NCI-H146 (cell line): ENCODE measurements at places on chromosomes 3 and 15.
A peak's percentile ranks its signal among the peaks of the same experiment; 100 is the strongest.

GRCh38 chr3:140403079-140403478 is 274.8 kb upstream of the TRIM42 start:
- no peak for DNase-seq

- DNase-seq, result no peak
Observed at GRCh38 chr3:36943601-36944000, 1.3 kb downstream of the TRANK1 start.

DNA sequence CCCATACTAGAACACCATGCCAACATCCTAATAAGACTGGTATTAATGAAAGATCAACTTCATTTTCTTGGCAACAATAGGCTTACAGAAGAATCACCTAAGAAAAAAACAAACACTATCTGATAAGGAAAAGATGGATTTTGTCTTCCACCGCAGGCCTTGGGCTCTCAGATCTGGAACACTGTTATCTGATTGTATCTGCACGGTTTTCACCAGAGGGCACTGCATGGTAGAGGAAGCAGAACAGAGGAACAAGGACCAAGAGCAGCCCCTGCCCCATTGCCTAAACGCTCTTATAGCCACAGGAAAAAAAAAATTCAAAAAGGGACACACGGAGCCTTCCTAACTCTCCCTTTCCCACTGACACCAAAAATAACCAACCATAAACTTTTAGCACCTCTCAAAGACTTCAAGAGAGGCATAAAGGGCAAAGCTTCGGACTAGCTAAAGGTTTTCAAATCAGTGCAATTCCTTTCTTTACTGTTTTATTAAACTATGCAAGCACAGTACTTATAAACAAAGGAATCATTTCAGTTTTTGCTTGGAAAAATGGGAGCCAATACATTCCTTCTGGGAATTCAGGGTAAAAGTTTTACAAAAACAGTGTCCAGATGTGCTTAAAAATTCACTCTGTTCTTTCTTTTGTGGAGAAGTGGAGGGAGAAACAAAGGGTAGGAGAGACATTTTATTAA is 23.3 kb downstream of the IL17RD start:
- DNase-seq, result no peak

- peak; percentile 66 for DNase-seq
Observed at GRCh38 chr3:122392868-122393844, 9.2 kb downstream of the FAM162A start.

DNA sequence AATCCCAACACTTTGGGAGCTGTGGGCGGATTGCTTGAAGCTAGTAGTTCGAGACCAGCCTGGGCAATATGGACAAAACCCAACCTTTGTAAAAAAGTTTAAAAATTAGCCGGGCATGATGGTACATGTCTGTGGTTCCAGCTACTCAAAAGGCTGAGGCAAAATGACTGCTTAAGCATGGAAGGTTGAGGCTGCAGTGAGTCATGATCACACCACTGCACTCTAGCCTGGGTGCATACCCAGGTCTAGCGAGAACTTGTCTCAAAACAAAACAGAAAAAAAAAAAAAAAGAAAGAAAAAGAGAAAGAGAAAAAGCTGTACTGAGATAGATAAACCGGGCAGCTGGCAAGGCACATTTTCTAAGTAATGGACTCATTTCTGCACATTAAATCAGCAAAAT is 10.6 kb downstream of the ARPP19 start:
- no peak for DNase-seq

GRCh38 chr15:55361048-55361447 is 42.0 kb downstream of the PIGB start:
- DNase-seq, result no peak

DNA sequence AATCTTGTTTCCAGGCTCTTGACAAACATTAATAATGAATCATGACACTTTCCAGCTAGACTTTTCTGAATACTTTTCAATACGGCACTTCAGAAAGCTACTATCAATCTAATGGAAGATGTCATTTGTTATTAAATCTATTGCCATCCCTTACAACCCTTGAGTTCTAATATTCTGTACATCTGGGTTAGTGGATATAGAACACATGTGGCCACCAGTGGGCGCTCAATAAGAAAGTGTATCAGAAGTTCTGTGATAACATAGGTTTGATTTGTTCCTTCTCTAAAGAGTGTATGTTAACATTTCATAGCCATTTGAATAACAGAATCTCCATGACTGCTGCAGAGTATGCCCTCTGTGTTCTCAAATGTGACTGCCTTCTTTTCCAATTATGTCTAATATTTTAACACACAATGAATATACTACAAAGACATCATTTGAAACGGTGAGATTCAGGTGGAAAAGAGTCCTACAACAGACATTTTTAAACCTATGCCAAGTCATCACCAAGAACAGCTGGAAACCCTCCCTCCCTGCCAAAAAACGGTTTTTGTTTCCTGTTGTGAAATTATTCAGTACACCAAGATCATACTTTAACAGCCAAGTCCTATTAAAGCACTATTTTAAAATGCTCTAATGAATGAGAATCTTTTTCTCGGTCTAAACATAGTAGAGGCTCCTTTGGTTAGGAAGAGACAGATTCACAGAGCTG is 22.2 kb downstream of the ALDH1A2 start:
- DNase-seq, result no peak

GRCh38 chr3:157515398-157515797 is 12.2 kb upstream of the VEPH1 start:
- no peak for DNase-seq

DNA sequence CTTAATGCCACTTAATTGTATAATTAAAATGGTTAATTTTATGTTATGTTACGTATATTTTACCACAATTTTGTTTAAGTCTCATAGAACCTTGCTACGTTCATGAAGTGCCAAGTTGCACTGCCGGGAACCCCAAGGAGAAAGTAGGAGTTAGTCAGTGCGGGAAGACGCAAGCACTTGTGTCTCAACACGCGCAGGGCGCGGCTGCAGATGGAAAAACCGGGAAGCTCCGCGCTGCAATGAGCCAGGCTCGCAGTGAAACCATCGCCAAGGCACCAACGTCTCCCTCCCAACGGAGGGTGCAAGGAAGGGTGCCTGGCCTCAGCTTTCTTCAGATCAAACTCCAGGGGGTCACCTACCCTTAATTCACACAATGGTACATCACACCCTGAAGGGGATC is 21.6 kb downstream of the MAGI1 start:
- DNase-seq, result no peak

GRCh38 chr15:89071471-89071870 is 16.8 kb upstream of the ABHD2 start:
- no peak for DNase-seq

- no peak for DNase-seq
Observed at GRCh38 chr15:89428246-89428645, 68.1 kb downstream of the RHCG start.

- DNase-seq, result no peak
Observed at GRCh38 chr3:71504250-71505036, 79.1 kb downstream of the FOXP1 start.

- peak; percentile 64 for DNase-seq
Observed at GRCh38 chr15:86797135-86797534, 717.5 kb downstream of the AGBL1 start.

GRCh38 chr3:47296562-47297302 is 14.0 kb downstream of the KLHL18 start:
- no peak for DNase-seq
